ENCODE measurements at places on chromosomes 7 and 10. TPM values are rescaled to one million over a fixed set of nuclear protein-coding genes. Genes with fewer than 3 reads are reported as not detected.

Gene NPSR1
- 0.58 TPM for total RNA-seq

GRCh38 chr10:60549686-60550085, 160.0 kb upstream of the ANK3 start:
- DNase-seq, result no peak

DNA sequence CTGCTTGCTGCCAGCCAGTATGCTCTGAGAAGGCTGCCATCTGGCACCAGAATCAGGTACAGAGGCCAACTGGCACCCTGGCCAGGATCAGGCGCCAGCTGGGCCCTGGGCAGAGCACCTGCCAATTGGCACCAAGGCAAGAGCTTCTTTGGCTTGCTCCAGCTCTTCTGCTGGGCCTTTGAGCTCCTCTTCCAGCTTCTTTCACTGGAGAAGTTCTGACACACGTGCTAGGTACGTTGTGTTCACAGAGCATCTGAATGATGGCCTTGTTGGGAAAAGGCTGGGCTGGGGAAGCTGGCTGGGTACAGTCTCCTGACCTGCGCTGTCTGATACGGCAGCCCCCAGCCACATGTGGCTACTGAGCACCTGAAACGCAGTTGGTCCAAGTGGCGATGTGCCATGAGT, 31.7 kb upstream of the OPALIN start:
- no peak for DNase-seq

GRCh38 chr10:8616166-8616565, 561.7 kb downstream of the GATA3 start:
- DNase-seq, result no peak

DNA sequence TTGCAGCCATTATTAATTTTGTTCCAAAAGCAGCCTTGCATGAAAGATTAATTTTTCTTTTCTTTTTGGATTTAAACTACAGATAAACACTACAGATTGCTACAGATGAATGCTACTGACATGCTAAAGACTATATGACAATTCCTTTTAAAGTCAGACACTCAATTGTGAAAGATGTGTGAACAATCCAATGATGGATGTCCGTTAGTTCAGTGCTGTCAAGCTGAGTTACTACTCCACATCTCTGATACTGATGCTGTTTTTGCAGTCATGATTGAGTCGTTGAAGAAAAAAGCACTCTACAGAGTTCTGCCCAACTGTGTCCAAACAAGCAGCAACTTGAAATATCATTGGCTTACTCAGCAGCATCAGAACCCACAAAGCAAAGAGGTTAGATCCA, 146.8 kb downstream of the OTUD1 start:
- DNase-seq, result no peak

GRCh38 chr10:87818505-87819288, 671 bp upstream of the ATAD1 start:
- no peak for DNase-seq

DNA sequence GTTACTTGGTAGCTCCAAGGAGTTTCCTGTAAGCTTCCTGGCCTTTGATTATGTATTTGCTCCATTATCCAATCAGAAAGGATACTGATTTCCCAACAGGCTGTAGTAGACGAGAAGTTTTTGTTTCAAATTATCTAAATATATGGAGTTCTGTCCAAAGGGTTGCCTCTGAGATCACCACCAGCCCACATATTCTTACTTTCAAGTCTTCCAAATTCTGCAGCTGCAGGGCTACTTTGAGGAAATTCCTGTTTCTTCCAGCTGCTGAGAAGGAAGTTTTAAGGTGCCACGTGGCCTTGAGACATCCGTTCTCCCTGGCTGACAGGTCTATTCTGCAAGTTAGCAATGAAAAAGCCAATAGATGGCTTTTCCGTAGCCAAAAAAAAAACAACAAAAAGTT, 286.0 kb downstream of the TWIST1 start:
- DNase-seq, result no peak

- no peak for DNase-seq
These were observed 49.4 kb upstream of the ARL4A start for GRCh38 chr7:12637819-12638592.
